ENCODE measurements at places on chromosomes 16 and 17. TPM values are rescaled to one million over a fixed set of nuclear protein-coding genes. Genes with fewer than 3 reads are reported as not detected.

The KDM6B gene
- 23.7 TPM for total RNA-seq

The FDXR gene
- 24.0 TPM for total RNA-seq

The GAS2L2 gene
- not detected for total RNA-seq

The NPIPB8 gene
- 0.30 TPM for total RNA-seq

DNA sequence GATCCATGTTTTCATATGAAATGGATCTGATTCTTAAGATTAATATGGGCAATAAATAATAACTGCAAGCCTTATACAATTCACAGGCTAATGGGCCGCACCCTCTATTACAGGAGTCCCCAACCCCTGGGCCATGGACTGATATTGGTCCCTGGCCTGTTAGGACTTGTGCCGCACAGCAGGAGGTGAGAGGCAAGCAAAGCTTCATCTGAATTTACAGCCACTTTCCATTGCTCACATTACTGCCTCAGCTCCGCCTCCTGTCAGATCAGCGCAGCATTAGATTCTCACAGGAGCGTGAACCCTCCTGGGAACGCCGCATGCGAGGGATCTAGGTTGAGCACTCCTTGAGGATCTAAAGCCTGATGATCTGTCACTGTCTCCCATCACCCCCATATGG lies 26.8 kb downstream of the METTL16 start:
- DNase-seq = no peak

- DNase-seq = no peak
Measured at GRCh38 chr17:48470388-48471034, 40.5 kb upstream of the SKAP1 start.

DNA sequence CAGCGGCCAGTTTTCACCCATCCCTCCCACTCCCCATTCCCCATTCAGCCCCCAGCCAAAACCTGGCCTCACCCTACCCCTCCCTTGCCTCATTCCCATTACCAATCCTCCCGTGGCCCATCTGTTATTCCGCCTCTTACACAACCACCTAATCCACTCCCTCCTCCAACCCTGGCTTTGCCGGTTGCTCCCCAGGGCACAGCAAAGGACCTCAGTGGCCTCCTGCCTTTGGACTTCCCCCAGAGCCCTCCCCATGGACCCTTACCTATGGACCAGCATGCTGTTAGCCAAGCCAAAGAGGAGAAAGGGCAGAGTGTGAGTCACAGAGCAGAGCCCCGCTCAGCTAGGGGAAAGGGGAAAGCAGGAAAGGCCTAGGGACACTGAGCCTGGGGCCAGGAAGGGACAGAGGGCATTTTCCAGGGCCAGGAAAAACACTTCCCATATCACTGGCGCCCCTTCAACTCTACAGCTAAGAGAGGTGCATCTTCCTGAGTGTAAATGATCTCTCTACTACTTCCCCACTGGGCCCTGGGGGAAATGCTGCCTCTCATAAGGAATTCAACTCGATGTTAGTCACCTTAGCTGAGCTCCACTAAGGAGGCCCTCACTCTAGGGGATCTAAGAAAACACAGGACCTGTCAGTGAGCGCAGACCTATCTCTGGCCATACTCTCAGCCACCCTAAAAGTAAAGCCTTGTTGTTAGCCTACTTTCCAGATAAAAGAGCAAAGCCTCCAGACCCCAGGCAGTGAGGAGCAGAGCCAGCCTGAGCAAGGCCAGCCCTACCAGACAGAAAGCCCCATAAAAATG lies 10.6 kb downstream of the PEMT start:
- DNase-seq = no peak

- no peak for DNase-seq
Measured at GRCh38 chr17:41140360-41141131, at the start of gene KRTAP4-6. Gene KRTAP4-6 (minus strand): TSS chr17:41140544. CDS start chr17:41140487, 57 bp downstream.

DNA sequence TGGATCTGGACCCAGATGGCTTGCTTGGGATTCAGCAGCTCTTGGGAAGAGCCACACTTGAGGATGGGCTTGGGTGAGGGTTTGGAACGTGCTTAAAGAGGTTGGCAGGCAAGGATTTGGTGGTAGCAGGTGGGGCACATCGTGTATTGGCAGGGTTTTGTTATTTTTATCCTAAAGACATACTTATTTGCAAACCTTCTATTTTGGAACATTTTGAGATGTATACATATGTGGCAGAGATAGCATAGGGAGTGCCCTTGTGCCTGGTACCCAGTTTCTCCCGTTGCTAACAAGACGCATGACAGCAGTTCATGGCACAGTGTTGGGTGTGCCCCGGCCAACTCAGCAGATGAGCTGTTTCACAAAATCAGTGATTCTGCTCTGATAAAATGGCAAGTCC lies 9.1 kb downstream of the BANP start:
- no peak for DNase-seq

DNA sequence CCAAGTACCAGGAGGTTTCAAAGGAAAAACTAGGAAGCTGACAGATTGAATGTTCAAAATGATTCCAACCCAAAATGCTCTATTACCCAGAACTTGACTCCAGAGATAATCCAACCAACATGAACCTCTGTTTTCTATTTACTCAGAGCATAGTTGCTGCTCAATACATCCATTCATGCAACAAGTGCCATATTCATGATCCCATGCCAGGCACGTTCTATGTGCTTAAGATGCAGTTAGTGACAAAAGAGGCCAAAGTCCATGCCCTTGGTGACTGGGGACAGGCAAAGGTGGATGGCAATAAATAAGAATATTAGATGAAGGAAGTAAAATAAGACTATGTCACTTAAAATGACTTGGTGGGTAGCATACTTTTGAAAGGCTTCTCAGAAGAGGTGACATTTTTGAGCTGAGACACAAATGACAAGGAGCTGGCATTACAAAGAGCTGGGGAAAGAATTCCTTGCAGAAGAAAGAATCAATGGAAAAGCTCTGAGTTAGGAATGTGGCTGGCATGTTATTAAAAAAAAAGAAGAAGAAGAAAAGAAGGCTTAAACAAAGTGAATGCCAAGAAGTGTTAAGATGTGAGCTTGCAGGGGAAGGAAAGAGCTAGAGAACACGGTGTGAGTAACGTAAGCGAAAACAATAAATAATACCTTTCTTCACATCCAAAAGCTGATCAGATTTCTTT lies 34.5 kb downstream of the TOX3 start:
- DNase-seq = no peak

- DNase-seq = no peak
Measured at GRCh38 chr16:48405907-48406306, 20.7 kb upstream of the SIAH1 start.

DNA sequence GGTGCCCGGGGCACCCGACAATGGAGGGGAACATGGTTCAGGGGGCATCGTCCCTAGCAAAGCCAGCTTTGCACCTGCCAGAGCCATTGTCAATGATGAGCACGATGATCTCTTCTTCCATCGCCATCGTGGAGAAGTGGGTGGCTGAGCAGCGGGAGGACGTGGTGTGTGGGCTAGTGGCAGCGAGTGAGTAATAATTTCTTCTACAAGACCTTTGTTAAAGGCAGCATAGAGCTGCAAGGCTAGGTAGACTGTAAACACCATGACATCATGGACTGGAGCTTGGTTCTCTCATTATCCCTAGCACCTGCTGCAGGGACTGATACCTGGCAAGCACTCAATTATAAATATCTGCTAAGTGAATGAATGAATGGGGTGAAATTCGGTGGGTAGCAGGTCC lies 6.7 kb upstream of the HEATR3 start:
- no peak for DNase-seq

GRCh38 chr17:43540821-43541674 lies 5.1 kb downstream of the ETV4 start:
- no peak for DNase-seq

DNA sequence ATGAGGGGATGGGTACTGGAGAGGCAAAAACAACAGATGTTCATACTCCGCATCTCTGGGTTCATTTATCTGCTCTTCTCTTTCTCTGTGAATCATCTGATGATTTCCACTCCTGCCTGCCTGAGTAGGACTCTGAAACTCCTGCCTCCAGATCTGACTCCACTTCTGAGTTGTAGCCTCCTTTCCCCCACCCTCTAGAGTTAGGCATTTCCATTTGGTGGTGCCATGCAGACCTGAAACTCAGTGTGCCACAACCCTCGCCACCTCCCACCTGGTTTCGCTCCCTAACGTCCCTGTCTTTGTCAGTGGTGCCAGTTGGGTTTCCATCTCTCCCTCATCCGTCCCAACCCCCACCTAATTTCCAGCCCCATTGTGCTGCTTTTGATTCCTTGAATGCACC lies 126.2 kb downstream of the PRKCB start:
- DNase-seq = no peak

GRCh38 chr16:71669926-71670536 lies 44.0 kb downstream of the MARVELD3 start:
- DNase-seq = no peak

- DNase-seq = no peak
Measured at GRCh38 chr17:42136654-42137051, 14.0 kb downstream of the HSPB9 start.

- no peak for DNase-seq
Measured at GRCh38 chr16:73601911-73602310, 554.0 kb upstream of the ZFHX3 start.

GRCh38 chr17:70976447-70976846 lies 807.1 kb downstream of the KCNJ2 start:
- DNase-seq = no peak

DNA sequence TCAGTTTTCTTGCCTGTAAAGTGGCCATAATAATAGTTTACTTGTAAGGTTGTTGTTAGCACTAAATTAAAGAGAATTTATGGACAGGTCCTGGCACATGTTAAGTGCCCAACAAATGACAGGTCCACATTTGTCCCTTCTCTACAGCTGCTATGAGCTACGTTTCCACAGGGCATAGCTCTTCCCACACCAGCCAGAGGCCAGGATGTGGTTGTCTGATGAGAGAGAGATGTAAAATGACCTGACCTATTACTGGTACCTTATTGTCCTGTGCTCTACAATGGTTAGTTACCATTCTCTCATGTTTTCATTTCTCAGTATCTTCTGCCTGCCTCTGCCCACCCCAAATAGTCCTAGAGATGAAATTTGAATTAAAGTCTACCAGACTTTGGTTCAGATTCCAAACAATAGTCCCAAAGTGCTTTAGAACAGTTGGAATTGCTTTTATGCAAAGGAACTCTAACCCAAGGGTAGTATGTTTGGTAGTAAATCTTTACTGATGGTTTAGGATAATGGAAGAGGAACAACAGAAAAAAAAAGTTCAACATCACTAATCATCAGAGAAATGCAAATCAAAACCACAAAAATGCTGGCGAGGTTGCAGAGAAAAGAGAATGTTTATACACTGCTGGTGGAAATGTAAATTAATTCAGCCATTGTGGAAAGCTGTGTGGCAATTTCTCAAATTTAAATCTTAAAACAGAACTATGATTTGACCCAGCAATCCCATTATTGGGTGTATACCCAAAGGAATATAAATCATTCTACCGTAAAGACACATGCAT lies 57.1 kb upstream of the ANKFN1 start:
- DNase-seq = no peak

DNA sequence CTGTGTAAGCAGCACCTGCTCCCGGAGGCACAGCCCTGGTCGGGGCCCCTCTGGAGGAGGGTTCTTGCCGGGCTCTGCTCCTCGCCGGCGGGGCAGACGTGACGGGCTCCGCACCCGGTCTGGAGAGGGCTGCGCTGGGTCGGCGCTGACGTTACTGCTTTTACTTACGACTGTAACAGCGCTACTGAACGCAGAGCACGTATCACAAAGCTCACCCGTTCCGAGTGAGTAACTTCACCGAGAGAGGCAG lies 1.3 kb upstream of the RAB40C start:
- DNase-seq = peak; percentile 69

DNA sequence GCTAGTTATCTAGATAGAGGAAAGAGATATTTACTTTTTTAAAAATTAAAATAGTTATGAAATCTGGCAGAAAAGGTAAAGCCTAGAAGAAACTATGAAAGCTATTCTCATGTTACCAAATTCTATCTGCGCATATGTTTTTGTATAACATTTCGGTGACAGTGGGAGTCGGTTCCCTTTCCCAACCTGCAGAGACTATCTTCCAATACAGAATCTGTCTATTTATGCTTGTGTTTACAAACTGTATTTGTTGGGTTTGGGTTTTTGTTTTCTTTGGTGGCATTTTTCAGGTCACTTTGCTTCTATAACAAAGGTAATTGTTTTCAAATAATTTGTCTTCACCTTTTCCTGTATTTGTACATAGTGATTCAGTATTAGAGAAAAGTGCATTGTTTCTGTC lies 69.8 kb downstream of the YPEL2 start:
- DNase-seq = no peak

GRCh38 chr16:80189476-80190175 lies 351.2 kb upstream of the DYNLRB2 start:
- DNase-seq = no peak

- no peak for DNase-seq
Measured at GRCh38 chr16:86355951-86356350, 154.4 kb upstream of the FOXF1 start.

DNA sequence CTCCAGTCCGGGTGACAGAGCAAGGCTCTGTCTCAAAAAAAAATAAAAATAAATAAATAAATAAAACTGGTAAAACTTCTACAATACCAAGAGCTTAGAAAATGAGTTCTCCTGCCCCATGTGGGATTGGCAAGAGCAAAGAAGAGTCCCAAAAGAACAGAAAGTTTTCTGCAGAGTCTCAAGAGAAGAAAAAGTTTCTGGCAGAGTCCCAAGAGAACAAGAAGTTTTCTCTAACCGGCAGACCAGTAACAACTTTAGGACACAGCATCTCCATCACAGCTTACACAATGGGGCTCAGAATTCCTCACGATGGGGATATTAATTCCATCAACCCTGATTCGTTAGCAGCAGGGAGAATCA lies 1.1 kb downstream of the SLC39A11 start:
- DNase-seq = no peak
